Kidney (tissue), 22 donors: ENCODE measurements at places on chromosomes 3 and 15. TPM values are rescaled to one million over a fixed set of nuclear protein-coding genes. Genes with fewer than 3 reads are reported as not detected.

DNA sequence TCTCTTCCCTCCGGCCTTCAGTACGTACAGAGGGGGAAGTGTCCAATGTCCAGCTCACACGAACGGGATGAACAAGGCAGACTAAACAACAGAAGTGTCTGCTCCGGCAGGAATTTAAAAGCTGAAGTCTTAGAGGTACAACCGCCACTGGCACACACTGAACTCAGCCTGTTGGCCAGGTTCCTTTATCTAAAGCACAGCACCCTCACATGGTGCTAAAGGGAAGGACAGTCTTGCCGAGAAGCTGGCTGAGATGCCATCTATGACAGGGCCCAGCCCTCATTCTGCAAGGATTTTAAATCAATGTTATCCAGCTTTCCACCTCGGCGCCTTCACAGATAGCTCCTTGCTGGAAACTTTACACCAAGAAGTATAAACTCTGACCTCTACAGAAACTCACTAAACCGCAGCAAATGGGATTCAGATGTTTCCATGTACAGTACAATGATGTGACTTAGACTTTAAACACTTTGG, 2.8 kb downstream of the ADAMTS17 start:
- DNase-seq: peak; percentile 83

- DNase-seq: no peak
Observed at GRCh38 chr3:21914451-21914850, 163.4 kb upstream of the ZNF385D start.

Gene SPATA12
- not detected for total RNA-seq

Gene RNU5B-1
- total RNA-seq: 54.0 TPM

Gene GOLGA6A
- 0.06 TPM for total RNA-seq
